ENCODE measurements at places on chromosomes 3 and 15.

GRCh38 chr3:120615847-120616609 is 19.9 kb downstream of the NDUFB4 start:
- peak; percentile 40 for DNase-seq

DNA sequence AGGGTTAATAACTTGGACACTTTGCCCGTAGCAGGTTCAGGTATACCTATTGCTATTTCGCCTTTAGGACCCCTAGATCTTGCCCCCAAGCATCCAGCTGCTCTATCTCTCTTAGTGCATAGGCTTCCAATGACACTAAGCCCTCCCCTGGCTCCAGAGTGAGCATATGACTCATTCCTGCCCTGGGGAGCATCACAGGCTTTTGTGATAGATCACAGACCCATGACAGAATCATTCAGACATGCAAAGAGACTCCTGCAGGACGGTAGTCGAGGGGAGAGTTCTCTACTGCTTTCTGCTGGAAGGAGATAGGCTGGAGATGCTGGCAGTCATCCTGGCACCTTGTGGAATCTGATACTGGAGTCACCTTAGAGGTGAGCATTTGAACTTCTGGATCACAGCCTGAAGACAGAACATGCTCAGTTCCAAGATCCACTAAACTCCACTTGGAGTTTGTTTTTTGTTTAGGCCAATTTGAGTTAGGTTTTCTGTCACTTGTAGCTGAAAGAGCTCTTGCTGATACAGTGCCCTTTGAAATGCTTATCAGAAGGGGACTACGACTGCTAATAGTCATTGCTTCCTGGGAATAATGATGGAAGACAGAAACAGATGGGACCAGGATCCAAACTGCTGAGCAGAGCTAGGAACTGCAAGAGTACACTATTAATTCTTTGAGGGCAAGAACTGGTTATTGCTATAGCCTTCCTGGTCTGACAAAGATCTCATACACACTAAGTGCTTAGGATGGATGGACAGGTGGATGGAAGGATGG is 11.0 kb downstream of the LYSMD2 start:
- DNase-seq = peak; percentile 86

DNA sequence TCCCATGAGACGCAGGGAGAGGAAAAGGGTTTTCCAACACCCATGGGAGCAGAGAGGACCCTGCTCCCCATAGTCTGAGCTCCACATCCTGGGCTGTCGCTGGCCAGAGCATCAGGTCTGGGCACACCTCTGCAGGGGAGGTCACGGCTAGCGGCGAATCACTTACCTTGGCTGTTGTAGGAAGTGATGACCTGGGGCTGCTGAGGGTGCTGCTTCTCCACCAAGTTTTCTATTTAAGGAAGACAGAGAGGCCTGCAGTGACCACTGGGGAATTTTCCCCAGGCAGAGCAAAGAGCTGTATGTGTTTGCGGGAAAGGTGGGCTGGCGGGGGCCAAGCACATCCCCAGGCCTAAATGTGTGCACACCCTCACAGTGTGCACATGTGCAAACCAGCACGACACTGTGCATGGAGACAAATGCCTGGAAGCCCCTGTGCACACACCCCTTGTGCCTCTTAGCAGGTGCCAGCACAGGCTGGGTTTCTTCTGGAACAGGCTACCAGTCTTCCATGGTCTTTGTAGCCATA is 7.6 kb downstream of the KY start:
- DNase-seq = no peak

GRCh38 chr15:72339777-72340177 is 19.8 kb upstream of the CELF6 start:
- peak; percentile 73 for DNase-seq

GRCh38 chr15:53453253-53454105 is 306.0 kb downstream of the WDR72 start:
- DNase-seq = no peak

- no peak for DNase-seq
Measured at GRCh38 chr3:135558906-135559305, 406.6 kb upstream of the PPP2R3A start.

- no peak for DNase-seq
Measured at GRCh38 chr3:116299646-116300081, 145.6 kb downstream of the LSAMP start.

- DNase-seq = no peak
Measured at GRCh38 chr15:65089206-65089824, 12.8 kb downstream of the KBTBD13 start.

- peak; percentile 94 for DNase-seq
Measured at GRCh38 chr3:77935418-77935817, 895.5 kb downstream of the ROBO2 start.

- DNase-seq = no peak
Measured at GRCh38 chr3:54905261-54905888, 22.5 kb downstream of the LRTM1 start.

DNA sequence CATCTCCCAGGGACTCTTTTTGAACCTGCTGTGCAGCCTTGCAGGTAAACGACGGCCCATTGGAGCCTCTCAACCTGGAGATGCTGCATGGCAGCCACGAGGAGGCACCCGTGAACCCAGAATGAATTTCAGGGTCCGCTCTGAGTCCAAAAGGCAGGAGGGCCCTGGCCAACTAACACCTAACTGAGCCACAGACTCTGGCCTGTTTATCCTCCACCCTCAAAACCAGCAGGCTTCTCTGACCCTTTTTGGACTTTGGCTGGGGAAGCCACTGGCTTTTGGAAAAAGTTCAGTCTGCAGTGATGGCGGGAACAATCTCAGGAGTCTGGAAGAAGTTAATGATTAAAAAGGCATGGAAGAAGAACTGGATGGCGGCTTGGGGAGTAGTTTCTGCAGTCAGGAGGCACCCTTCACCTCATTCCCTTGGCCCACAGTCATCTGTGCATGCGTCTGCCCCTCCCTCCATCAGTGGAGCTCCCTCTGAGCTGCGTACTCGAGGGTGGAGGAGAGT is 4.1 kb downstream of the PXYLP1 start:
- no peak for DNase-seq

DNA sequence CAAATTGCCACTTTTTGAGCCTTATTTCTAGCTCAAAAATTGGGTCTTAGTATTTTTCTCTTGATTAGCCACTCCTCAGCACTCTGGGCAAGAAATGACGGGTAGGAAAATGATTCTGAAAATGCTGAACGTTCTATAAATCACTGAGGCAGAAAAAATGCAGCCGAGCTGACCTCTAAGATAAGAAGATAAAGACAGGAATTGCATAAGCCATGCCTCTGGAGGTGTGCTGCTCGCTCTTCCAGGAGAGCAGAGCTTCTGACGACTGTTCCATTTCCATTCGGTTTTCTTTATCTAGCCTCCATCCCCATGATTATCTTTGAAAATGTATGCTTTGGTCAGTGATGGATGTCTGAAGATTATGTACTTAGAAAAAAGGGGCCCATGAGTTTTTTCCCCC is 558.8 kb upstream of the ADAMTS9 start:
- DNase-seq = no peak

- DNase-seq = no peak
Measured at GRCh38 chr3:38267662-38268061, 2.0 kb downstream of the SLC22A13 start.

GRCh38 chr15:40405501-40406381 is at the start of gene IVD:
Gene IVD, plus strand, starts transcription at chr15:40405795. Its CDS starts 33 bp downstream, at chr15:40405828.
- peak; percentile 98 for DNase-seq

DNA sequence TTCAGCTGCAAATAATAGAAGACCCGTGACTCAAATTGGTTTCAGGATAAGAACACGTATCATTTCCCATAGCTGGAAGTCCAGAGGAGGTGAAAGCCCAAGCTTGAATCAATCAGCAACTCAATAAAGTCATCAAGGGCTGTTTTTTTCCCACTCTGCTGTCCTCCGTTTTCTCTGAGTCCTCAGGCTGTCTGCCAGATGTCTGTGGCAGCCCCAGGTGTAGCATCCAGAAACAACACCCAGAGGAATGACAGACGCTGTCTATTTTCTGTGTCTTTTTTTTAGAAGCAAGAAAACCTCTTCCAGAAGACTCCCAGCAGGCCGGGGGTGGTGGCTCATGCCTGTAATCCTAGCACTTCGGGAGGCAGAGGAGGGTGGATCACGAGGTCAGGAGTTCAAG is 204.4 kb downstream of the FAM43A start:
- DNase-seq = no peak

- no peak for DNase-seq
Measured at GRCh38 chr3:5134499-5134898, 12.4 kb downstream of the ARL8B start.

- DNase-seq = no peak
Measured at GRCh38 chr3:114668099-114668498, 374.3 kb downstream of the TIGIT start.

DNA sequence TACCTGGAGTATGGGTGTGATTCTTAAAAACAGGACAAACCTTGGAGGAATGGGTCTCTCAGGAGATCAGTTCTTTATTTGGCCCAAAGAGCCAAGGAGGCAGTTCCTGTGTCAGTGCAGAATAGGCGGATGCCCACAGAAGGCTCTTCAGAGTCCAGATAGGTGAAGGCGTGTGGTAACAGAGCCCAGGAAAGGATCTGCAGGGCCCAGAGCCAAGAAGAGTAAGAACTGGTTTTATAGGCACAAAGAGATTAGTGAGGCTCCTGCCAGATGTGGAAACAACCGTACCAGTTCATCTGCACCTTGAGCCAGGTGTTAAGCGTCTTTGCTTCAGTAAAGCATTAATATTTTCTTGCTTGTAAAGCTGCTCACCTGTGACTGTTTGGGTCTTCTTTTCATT is 140.1 kb upstream of the BFSP2 start:
- DNase-seq = no peak

- DNase-seq = no peak
Measured at GRCh38 chr15:35195031-35195430, 109.9 kb upstream of the NANOGP8 start.

GRCh38 chr15:58247855-58248842 is 110.0 kb downstream of the AQP9 start:
- no peak for DNase-seq

DNA sequence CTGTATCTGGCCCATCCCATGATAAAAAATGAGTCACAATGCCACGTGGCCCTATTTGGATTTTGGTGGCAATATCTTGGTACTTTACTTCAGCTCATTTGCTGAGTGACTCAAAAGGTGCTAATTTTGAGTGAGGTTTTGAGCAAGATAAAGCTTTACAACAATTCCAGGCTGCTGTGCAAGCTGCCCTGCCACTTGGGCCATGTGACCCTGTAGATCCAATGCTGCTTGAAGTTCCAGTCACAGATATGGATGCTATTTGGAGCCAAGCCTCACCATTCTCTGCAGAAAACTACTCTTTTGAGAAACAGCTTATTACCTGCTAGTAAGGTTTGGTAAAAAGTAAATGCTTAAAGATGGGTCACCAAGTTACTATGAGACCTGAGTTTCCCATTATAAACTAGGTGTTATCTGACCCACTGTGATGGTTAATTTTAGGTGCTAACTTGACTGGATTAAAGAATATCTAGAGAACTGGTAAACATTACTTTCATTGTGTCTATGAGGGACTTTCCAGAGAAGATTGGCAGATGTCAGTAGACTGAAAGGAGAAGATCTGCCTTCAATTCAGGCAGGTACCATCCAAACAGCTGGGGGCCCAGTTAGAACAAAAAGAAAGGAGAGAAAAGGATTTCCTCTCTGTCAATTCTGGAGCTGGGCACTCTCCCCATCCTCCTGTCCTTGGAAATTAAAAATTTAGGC is 1083.9 kb downstream of the DIPK2A start:
- DNase-seq = no peak

DNA sequence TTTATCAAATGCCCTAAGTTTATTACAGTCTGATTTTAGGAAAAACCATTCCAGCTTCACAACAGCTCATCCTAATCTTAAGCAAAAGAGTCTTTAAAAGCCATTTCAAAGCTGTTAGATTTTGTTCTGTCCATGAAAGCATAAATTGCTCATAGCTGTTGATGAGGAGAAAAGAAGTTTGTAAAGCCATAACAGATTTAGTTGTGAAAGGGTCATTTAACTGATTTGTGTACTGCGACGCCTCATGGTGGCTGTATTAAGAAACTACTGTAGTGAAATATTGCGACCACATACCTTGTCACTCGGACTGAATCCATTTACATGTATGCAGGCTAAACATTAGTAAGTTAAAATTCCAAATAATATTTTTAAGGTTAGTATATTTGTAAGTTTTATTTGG is 20.9 kb downstream of the BBX start:
- peak; percentile 22 for DNase-seq

GRCh38 chr3:14423197-14423743 is 20.9 kb downstream of the SLC6A6 start:
- peak; percentile 94 for DNase-seq

- DNase-seq = no peak
Measured at GRCh38 chr3:162760789-162761188, 1264.2 kb downstream of the OTOL1 start.

DNA sequence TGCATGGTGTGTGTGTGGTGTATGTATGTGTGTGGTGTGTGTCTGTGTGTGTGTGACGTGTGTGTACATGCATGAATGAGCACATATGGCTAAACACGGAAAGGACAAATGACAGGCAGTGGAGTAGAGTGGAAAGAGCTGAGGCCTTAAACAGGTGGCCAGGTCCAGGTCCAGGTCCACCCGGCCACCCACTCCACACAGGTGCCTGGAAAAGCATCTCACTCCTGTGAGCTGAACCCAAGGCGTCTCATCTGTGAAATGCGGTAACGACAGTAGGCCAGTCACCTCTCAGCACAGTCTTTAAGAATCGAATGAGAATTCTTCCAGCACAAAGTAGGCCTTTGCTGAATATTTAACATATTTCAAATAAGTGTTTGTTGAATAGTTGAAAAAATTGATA is 58.7 kb downstream of the ATP10A start:
- DNase-seq = no peak

DNA sequence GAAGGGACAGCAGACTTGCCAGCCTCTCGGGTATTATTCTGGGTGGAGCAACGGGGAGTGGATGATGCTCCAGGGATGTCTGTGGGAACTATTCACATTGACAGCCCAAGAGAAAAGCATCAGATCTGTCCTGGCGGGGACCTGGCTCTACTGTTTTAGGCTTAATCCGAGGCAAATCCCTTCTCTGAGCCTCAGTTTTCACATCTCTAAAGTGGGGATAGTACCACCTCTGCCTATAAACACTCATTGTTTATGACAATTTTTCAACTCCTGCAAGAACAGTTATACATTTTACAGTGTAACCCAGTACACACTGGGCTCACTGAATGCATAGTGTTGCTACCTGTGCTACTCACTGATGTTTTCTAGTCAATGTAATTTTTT is 9.3 kb downstream of the PDIA5 start:
- DNase-seq = no peak

DNA sequence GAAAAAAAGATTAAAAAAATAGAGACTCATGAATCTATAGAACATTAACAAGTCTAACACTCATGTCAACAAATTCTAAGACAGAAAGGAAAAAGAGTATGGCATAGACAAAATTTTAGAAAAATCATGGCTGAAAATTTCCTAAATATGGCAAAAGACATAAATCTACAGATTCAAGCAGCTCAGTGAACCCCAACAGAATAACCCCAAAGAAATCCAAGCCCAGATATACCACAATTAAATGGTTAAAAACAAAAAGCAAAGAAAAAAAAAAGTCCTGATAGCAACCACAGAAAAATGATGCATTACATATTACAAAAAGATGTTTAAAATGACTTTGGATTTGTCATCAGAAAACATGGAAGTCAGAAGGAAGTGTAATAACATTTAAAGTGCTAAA is 75.6 kb downstream of the AQR start:
- DNase-seq = no peak

GRCh38 chr15:45635191-45635638 is 386 bp downstream of the SQOR start:
- DNase-seq = peak; percentile 51

- DNase-seq = peak; percentile 95
Measured at GRCh38 chr3:113231827-113232253, 20.5 kb downstream of the BOC start.

- no peak for DNase-seq
Measured at GRCh38 chr3:61182662-61183061, 68.6 kb downstream of the FHIT start.

All from PC-3 (cell line).